ENCODE measurements at places on chromosomes 12 and 14.

DNA sequence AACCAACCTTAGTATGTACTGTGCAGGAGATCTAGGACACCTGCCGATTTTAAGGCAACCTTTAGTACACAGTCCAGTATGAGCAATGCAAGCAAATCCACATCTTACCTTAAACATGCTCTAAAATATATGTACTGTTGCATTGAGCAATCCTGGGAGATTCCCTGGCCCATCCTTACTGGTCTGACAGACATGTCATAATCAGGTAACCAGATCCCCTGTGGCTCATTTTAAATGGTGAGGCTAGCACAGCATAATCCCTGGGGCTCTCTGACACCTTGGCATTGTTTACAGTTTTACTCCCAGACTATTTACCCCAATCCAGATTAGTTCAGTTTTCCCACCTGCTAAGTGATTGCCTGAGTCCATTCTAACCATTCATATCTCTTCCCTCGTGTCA, 15.1 kb downstream of the BMAL2 start:
- DNase-seq: no peak

GRCh38 chr12:54162741-54163140, 26.0 kb downstream of the SMUG1 start:
- no peak for DNase-seq

DNA sequence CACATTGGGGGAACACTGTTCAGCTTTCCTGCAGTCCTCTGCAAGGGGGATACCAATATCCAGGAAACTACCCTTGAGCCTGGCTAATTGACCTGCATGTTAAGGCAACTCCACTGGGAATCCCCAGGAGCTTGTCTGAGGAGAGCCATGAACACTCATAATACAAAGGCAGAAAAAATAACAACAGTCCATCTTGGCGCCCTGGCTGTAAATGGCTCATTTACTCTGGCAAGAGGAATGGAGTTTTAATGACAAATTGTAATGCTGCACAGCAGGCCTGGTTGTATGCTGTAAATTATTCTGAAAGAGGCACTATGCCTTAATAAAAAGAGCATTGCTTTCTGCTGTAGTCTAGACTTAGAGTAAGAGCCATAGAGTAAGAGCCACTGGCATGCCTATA, 58.3 kb downstream of the SLC8A3 start:
- DNase-seq: no peak

DNA sequence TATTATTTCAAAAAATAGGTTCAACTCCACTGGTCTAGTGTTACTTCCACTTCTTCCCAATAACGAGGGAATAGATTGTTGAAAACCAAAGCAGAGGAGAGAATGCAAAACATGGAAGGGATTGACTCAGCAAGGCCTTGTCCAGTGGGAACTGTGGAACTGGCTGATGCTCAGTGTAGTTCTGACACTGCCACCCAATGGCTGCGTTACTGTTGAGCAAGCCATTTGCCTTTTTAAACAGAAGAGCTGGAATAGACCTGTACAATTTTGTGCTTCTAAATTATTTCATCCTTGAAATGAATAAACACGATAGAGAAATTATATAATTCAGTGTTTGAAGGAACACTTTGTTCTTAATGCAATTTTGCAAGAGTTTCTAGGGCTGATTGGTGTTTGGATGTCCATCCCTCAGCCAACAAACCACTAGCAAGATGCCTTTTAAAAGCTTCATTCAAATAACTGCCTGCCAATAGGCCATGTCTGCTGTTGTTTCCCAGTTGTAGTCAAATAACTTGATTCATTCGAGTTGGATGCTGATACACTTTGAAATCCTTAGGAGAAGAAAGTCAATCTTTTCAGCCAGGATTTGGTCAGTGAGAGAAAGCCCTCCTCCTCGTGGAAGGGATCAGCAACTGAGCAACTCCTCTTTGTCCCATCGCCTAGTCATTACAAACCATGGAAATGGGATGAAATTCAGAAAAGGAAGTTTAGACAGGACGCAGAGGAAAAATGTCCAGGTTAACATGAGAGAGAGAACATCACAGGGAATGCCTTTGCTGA, 7.3 kb upstream of the MGP start:
- no peak for DNase-seq

DNA sequence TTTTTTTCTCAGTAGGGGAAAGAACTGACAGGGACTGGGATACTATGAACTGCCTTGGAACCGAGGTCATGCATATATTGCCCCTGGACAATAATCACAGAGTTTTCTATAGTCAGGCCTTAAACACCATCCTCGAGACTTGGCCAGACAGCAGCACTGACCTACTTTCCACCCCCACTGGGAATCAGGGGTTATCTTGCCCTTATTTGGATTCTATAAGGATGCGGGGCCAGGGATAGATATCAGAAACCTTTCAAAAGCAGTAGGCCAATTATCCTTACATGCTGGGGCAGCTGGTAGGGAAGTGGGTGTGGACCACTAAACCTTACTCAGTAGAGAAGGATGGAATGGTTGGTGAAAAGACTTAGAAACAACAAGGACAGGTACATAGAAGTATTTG, 2.0 kb downstream of the ZNF219 start:
- no peak for DNase-seq

DNA sequence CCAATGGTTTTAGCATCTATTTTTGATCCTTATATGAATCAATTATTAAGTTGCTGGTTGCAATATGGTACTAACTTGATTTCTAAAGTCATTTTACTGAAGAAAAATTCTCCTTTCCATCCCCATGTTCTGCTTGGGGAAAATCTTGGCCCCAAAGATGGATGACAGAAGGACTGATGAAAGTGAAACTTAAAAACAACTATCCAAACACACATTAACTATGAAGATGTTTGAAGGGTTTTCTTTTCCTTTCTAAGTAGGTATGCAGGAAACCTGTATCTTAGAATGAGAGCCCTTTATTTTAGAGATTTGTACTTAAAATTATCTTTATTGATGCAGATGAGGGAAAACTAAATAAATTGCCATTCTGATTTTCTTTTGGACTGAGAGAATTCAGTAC, 5.9 kb downstream of the C12orf71 start:
- DNase-seq: no peak

- DNase-seq: no peak
Observed at GRCh38 chr12:104566244-104566993, 109.7 kb downstream of the CHST11 start.

DNA sequence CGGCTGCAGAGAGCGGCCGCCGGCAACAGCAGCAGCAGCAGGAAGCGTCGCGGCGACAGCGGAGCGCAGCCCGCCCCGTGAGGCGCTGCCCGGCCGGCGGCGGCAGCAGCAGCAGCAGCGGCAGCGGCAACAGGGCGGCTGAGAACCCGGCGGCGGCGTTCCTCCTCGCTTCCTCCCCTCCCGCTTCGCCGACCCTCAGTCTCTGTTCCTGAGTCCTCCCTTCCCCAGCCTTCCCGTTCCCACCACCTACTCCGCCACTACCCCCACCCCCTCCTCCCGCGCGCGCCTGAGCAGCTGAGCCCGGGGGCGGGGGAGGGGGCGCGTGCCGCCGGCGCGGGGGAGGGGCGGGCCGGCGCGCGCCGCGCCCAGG, 310 bp downstream of the BICDL1 start:
- no peak for DNase-seq

- no peak for DNase-seq
Observed at GRCh38 chr12:51395283-51396230, 4.4 kb upstream of the GALNT6 start.

DNA sequence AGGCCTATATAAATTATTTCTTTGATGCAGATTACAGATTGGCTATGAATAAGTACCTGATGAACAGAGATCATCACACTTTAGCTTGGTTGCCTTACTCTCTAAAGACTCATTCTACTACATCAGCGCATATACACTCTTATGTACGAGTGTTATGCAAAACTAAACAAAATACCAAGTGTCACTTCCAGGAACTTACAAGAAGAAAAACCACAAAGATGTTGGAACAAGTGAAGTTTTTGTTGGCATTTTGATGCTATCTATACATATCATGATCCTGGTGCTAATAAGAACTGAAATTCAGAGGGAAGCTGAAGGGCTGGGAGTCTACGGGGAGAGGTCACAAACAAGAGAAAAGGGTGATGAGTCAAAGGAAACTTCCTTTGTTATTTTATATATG, 47.9 kb upstream of the CERS5 start:
- no peak for DNase-seq

GRCh38 chr14:89773644-89774316, 180.8 kb downstream of the EFCAB11 start:
- DNase-seq: peak; percentile 41

- DNase-seq: no peak
Observed at GRCh38 chr12:114612062-114612461, 71.9 kb downstream of the TBX3 start.

- DNase-seq: no peak
Observed at GRCh38 chr12:62258941-62259630, 1.1 kb upstream of the USP15 start.

GRCh38 chr14:21168055-21168454, 12.2 kb upstream of the OR5AU1 start:
- no peak for DNase-seq

Measured in stimulated activated CD4-positive, alpha-beta T cell treated with anti-CD3 and anti-CD28 coated beads, TNF-alpha, amount 100 ng/mL, for 1 hour (primary cell).